ENCODE measurements at places on chromosomes 6 and 20. TPM values are rescaled to one million over a fixed set of nuclear protein-coding genes. Genes with fewer than 3 reads are reported as not detected.

The BPIFB4 gene
- total RNA-seq, result not detected

DNA sequence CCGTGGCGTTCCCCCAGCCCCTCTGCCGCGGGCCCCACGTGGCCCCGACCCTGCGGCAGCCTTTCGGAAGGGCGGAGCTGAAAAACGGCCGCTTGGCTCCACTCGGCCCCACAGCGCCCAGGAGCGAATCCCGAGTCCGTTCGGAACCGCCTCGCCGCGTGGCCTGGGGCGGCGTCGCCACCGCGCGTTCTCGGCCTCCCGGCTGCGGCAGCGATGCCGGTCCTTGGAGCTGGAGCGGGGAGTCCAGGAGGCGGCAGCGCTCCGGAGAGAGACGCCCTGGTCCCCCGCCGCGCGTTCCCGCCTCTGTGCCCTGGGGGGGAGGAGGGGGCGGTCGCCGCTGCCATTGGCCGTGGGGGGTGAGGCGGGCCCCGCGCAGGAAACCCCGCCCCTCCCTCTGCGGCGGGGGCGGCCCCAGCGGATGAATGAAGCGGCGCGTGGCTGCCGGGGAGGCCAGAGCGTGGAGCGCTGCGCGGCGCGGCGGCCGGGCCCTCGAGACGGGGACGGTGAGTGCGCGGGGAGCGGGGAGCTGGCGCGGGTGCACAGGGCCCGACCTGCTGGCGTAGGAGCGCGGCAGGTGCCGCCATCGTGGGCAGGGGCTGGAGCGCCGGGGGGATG is at the start of gene SLCO4A1:
SLCO4A1 (plus strand) TSS at position 453 of the 615 bp plus-strand sequence. CDS start 13,952 bp downstream, outside the sequence.
- DNase-seq, result peak; percentile 85

DNA sequence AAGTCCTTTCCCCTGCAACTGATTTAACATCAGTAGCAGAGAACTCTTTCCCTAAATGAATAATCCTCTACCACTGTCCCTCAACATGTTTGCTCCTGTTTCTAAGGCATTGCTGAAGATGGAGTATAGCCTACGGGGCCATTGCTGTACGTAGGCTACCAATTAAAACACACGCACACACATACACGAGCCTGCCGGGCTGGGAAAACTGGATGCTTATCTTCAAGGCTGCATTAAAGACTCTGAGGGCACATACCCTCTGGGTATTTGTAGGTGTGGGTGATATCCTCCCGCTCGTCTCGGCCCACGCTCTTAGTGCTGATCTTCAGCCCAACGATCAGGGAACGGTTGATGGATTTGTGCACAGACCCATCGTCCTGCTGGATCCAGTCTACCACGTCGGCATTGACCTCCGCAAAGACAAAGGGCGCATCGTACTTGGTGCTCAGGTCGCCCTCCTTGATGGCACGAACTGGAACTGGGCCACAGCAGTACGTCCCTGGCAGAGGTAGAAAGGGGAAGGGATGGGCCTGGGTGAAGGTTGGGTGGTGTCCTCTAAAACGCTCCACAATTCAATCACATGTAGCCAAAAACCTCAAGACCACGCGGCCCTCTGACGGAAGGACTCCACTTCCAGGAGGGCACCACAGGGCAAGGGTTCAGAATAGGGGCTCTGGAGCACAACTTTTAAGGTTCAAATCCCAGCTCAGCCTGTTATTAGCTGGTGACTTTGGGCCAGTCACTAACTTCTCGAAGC is 25.7 kb downstream of the TGM2 start:
- DNase-seq, result no peak

GRCh38 chr20:38880952-38881735 is 45.1 kb upstream of the FAM83D start:
- no peak for DNase-seq

DNA sequence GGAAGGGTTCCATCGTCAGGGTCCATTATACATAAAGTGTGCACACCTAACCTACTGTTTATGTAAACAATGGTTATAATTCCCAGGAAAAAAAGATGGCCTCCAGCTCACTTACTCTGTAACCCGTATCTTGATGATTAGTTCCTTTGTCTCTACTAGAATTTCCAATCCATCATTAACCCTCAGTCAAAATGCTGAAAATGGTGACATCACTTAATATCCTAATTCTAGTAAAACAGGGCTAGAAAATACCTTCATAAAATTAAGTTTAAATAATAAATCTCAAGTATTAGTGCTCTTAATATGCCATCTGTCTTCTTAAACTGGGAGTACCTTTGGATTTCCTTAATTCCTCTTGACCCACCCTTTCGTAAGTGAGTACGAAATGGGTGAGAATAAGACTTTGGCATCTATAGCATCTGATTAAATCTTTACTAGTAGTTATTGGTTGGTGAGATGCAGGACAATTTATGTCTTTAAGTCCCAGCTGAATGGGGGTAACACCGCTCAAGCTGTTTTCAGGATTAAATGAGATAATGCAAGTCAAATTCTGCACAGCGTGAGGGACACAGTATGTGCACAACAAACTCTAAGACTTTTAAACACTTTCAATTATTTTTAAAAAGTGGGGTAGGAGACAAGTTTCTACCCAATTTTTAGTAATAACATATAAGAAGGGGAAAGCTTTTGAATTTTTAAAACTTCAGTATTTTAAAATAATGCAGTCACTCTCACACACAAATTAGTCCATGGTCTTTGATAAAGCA is 1.6 kb downstream of the HMGN3 start:
- no peak for DNase-seq

DNA sequence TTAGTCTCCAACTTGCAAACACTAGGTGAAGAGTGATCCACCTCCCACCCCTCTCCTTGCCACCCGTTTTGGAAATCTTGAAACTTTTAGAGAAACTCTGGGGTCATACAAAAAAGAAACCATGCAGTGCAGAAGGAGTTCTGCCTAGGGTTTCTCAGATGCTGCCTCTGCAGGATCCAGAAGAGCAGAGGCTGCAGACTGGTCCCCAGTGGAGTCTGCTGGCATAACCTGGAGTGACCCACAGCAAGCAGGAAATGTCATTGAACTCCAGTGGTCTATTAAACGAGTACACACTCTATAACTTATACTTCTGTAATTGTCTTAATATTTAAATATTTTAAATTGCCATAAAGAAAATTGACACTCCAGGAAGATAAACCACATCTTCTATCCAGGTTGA is 280.7 kb upstream of the NT5E start:
- no peak for DNase-seq

The AGER gene
- 4.1 TPM for total RNA-seq

DNA sequence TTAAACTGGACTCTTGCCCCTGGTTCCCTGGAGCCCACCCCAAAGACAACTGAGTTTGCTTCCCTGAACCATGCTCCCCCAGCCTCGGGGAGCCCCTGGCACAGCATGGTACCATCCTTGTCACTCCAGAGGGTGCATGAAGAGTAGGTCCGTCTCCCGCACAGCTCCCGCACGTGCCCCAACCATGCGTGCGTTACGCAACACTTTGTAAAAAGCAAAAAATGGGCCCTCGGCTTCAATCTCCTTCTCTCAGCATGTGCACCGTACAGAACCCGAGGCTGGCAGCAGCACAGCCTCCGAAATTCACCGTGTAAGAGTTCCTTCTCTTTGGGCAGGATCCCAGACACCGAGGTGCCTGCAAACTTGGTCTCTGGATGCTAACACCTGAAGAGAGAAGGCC is 5.6 kb downstream of the PMEPA1 start:
- no peak for DNase-seq

The MCM9 gene
- 14.3 TPM for total RNA-seq

DNA sequence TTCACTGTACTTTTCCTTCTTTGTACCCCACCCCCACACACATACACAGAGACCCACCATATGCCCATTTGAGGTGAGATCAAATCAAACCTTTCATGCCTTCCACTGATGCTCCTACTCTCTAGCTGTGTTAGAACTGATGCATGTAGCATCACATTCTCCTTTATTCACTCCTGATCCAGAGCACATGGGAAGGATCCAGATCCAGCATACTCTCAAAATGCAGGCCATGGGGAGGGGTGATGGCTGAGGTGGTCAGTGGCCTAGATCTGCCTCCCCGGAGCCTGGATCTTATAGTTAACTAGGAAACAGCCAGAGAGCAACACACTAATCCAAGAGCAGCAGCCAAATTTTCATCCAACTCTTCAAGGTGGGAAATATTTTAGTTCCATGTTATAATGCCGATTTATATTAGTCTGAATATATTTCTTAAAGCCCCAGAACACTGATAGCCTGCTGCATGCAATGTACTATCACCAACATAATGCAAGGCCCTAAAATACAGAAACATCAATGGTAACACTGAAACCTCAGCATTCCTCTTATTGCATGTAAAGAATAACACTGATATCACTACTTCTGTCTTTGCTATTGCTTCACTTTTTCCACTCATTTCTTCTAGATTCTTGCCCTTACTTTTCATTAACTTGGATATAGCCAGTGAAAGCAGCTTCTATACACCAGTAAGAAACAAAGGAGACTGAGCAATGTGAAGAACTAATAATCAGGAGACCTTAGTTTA is 126.8 kb upstream of the BEND6 start:
- DNase-seq, result no peak

DNA sequence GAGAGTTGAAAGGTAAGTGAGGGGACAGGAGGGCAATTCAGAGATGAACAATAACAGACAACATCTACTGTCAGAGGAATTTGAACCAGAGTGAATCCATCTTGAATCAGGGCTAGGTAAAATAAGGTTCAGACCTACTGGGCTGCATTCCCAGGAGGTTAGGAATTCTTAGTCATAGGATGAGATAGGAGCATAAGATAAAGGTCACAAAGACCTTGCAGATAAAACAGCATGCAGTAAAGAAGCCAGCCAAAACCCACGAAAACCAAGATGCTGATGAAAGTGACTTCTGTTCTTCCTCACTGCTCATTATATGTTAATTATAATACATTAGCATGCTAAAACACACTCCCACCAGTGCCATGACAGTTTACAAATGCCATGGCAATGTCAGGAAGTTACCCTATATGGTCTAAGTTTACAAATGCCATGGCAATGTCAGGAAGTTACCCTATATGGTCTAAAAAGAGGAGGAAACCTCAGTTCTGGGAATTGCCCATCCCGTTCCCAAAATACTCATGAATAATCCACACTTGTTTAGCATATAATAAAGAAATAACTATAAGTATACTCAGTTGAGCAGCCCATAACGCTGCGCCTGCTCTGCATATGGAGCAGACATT is 248.5 kb downstream of the HAO1 start:
- no peak for DNase-seq

- no peak for DNase-seq
Observed at GRCh38 chr6:163897030-163897429, 482.5 kb downstream of the QKI start.

The SPDEF gene
- 102 TPM for total RNA-seq

- peak; percentile 76 for DNase-seq
Observed at GRCh38 chr20:50575865-50576720, 65.9 kb downstream of the PTPN1 start.

The NKAIN4 gene
- total RNA-seq, result 0.29 TPM

GRCh38 chr6:43455531-43456428 is at the start of gene DLK2:
Gene DLK2, minus strand, starts transcription at chr6:43455548. Its CDS starts 723 bp downstream, at chr6:43454825.
- DNase-seq, result peak; percentile 34

The RAB32 gene
- 54.6 TPM for total RNA-seq

The SRSF12 gene
- 0.35 TPM for total RNA-seq

The FOXF2 gene
- total RNA-seq, result 4.2 TPM

The FKBP1C gene
- 1.8 TPM for total RNA-seq

The LY6G5C gene
- 2.8 TPM for total RNA-seq
